ENCODE measurements at places on chromosomes 1 and 21.

- no peak for DNase-seq
Measured at GRCh38 chr1:28200234-28200873, 23.9 kb upstream of the PTAFR start.

- no peak for DNase-seq
Measured at GRCh38 chr1:3906672-3907020, 6.6 kb upstream of the C1orf174 start.

DNA sequence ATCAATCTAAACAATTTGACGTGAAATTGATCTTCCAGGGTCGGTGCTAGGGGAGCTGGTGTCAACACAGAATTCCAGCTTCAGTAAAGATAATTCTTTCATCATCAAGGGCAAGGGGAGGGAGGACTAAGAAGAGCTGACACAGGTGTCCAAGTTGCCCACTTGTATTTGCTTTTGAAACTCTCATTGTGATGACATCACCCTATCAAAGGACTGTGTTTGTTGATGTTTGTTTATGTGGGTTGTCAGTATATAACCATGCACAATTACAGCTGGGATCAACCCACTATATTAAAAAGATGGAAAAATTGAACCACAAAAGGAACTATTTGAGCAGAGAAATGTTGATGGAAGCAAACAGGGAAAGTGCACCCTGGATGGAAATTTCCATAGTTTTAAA lies 48.8 kb downstream of the ZC3H11B start:
- no peak for DNase-seq

DNA sequence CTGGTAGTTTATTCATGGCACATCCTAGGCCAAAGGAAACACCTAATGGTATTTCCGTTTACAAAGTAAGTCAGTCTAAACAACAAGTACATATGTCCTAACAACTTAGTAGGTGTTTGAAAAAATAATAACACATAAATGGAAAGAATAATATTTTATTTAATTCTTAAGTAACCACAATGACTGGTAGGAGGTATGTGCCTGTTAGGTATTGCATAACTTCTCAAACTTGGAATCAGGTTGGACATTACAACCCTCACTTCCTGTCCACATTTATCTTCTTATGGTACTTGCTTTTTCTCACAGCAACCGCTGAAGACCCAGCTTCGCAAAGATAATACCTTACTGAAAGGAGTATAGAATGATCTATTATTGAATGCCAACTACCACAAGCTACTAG lies 64.2 kb downstream of the VPS13D start:
- DNase-seq = peak; percentile 52

DNA sequence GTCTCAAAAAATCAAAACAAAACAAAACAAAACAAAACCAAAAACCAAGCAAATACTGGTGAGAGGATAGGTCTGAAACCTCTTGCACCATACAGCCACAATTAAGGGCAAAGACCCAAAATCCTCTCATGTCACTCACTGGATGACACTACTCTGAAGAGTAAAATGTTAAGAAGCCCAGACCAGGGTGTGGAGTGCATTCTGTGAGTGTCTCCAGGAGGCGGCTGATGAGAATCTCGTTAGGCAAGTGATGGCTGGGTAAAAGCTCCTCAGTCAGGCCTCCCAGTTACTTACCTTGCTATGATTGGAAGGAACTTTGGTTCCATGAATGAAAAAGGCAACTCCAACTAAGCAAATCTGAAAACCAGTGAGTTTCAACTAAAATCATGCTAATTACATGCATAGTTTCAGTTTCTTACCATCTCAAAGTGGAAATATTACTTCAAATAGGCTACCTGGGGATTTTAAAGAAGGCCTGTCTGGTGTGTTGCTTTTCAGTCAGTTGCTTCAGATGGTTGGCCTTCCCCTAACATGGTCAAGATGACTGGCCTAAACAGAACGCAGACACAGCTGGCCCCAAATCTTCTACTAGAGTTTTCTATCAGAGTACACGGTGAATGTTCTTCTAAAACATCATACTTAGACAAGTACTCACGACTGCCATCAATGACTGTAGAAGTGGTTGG lies 95.1 kb downstream of the KIAA0319L start:
- DNase-seq = no peak
